Activated T-cell treated with anti-CD3 and anti-CD28 coated beads for 24 hours (primary cell): ENCODE measurements at places on chromosomes 5 and 9.

DNA sequence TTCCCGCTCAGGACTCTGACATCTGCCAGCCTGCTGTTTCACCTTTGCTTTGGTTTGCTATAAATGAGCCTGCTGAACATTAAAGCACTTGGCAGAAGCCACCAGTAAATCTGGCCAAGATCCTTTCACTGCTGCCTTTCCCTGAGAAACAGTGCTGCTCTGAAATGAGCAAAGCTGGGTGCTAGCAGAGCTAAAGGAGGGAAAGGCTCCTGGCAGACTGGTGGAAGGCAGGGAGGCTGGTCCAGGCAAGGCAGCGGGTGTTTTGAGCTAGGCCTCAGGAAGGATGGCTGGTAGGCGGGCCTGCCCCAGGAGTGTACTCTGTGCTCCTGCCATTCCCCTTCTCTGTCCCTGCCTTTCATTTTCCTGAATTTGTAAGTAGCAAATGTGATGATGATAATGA is 52.5 kb upstream of the PTGS1 start:
- DNase-seq = no peak

- DNase-seq = no peak
Observed at GRCh38 chr5:53003144-53003543, 14.0 kb downstream of the ITGA2 start.

DNA sequence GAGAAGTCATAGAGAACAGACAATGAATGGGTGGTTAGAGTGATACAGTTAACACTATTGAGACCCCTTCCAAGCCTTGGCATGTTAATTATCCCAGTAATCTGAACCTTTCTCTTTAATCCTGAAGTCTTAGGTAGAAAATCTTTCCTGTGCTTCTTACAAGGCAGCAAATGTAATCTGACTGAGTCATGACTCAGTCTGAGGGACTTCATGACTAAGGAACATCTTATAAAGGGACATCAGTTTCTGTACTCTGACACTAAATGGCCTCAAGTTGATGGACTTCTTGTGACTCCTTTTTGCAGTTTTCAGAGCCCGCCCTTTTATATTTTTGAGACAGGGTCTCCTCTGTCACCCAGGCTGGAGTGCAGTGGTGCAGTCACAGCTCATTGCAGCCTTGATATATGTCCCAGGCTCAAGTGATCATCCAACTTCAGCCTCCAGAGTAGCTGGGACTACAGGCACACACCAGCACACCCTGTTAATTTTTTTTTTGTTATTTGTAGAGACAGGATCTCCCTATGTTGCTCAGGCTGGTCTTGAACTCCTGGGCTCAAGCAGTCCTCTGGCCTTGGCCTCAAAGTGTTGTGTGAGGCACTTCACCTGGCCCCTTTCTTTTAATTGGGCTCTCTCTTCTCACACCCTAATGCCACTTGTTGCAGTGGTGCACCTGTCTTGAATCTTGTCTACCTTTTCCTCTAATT is 9.5 kb downstream of the EXOSC3 start:
- no peak for DNase-seq

DNA sequence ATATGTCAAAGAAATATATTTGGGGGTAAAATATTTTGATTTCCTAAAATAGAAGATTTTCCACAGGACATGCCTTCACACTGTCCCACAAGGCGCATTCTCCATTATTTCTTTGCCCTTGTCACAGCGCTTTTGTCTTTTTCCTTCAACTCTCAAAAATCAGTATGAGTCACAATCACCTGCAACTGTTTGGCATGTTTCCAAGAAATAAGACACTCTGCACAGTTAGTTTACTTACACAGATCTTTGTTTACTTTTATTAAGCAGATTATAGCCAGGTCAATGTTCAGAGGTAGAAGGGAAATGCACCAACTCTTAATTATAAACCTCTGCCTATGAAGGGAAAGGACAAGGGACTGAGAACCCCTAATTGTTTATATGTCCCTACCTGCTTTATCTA is 9.5 kb downstream of the CEMIP2 start:
- no peak for DNase-seq

DNA sequence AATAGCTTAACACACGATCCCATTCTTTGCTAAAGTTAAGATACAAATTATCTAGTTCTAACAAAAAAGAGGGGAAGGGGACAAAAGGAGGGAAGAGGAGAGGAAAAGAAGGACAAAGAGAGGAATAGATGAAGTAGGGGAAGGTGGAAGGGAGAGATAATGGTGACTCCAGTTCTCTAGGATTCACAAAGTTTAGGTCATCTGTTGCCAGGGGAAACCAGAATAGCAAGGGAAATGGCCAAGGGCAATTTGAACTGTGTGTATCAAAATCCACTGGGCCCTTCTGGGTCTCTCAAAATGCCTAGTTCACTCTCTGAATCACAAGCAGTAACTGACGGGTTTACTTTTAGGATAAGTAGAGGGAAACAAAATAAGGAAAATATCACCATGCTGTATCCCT is 7.6 kb downstream of the SLC24A2 start:
- no peak for DNase-seq

- DNase-seq = no peak
Observed at GRCh38 chr9:74589576-74589975, 92.4 kb downstream of the RORB start.

- no peak for DNase-seq
Observed at GRCh38 chr5:6754766-6755165, 41.5 kb downstream of the TENT4A start.

GRCh38 chr5:6399980-6400910 is 21.9 kb upstream of the MED10 start:
- no peak for DNase-seq

DNA sequence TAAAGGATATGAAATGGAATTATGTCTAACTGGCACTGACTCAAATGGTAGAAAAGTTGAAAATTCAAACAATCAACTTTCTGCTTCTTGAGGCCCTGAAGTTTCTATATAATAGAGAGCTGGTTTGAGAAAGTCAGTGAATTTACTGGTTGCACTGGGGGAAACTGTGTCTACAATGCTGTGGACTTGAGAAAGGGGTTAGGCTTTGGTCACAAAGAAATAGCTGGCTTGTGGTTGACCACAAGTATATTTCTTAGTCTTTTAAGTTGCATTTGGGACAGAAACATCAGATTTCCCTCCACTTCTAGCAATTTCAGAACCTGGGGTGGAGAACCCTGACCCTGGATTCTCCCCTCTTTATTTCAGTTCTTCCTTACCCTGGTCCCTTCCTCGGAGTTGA is 192.6 kb upstream of the ACTBL2 start:
- no peak for DNase-seq

DNA sequence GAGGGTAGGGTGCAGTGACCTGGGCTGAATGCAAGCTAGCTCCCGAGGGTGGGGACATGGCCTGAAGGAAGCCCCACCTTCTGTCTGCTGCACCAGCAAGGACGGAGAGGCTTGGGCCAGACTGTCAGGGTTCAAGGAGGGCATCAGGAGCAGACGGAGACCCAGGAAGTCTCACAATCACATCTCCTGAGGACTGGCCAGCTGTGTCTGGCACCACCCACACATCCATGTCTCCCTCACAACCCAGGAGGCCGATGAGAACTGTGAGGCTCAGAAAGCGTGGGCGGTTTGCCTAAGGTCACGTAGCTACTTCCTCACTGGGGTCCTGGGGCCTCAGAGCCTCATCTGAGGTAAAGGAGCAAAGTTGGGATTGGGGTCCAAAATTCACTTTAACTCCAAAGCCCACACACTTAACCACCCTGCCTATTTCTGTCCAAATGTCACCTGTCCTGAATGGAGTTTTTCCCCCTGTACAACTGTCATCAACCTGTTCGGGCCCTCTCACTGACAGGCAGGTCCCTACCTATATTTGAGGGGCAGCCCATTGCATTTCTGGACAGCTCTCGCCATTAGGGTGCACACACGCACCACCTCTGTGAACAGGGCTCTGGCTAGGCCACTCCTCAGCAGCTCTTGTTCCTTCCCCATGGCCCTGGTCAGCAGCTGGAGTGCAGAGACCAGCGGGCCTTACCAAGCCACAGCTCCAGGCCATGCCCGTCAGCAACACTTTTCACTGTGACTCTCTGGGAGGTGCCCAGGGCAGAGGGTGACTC is 3.4 kb downstream of the IL13 start:
- no peak for DNase-seq
